ENCODE measurements at places on chromosomes 3 and 15. TPM values are rescaled to one million over a fixed set of nuclear protein-coding genes. Genes with fewer than 3 reads are reported as not detected.

The TTLL13 gene
- total RNA-seq = 0.28 TPM

DNA sequence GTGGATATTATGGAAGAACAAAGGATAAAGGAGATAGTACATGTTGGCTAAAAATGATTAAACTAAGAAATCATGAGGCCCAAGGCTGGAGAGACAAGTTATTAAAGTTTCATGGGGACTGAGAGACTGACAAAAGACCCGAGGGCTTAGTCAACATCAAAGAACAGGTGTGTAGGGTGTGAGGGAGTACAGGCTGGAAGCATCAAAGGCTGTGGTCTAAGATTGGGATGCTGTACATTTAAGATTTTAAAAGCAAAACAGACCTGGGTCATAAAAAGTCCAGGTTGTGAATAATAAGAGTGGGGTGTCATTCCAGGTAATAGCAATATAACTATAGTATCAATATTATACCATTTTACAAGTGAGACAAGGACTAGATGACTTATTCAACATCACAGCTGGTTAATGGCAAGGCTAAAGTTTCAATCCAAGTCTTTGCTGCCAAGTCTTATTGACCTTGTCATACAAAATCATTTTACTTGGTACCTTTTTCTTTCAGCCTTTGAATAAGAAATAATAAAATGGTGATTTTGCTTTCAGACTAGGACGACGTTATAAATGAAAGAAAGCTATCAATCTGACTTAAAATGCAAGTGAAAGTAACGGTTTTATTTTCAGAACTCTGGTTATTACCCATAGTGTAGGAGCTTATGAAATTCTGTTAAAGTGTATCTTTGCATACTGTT is 211.6 kb downstream of the TNIK start:
- H3K27ac ChIP-seq = no peak overlapping the region
- H3K4me3 ChIP-seq = no peak overlapping the region
- H3K4me1 ChIP-seq = no peaks in the 10 kb centered on the region
- no peak for DNase-seq
- no peaks in the 10 kb centered on the region for H3K27me3 ChIP-seq

The TLR9 gene
- total RNA-seq = 0.11 TPM

DNA sequence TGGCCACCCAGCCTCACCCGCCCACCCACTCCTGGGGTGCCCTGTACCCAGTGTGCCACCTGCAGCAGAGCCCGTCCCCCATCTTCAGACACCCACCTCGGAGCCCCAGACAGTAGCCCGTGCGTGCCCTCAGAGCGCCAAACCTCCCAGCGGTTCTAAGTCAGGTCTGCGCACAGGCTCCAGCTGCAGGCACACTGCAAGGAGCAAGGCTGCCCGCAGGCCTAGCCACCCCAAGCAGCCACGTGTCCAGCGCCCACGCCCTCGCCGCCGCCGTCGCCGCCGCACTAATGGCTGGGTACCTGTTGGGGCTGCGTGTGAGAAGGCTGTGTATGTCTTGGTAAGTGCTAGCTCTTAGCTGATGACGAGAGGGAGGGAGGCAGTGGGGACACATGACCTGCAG is 8.8 kb upstream of the CHST14 start:
- no peak overlapping the region for H3K4me3 ChIP-seq
- peaks cover 1% of the 10 kb centered on the region for H3K4me1 ChIP-seq
- H3K27me3 ChIP-seq = no peaks in the 10 kb centered on the region
- peaks cover 73% of the 10 kb centered on the region for H3K36me3 ChIP-seq
- no peak overlapping the region for H3K27ac ChIP-seq

DNA sequence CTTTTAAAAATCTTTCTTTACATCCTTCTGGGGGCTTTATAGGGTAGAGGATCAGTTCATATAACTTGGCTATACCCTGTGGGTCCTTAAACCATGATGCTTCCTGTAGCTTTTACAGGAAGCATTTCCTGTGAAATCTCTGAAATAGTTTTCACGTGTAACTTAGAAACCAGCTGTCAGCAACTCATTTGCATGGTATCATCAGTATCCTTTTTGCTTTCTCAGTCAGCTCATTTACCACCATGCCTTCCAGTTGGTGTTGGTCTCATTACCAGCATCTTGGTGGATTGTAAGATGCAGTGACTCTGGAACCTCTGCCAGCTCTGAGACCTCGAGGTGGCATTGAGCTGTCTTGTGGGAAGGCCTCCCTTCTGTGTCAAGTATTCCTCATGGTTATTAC is 96.7 kb upstream of the MYZAP start:
- H3K36me3 ChIP-seq = no peaks in the 10 kb centered on the region
- no peak overlapping the region for H3K4me3 ChIP-seq
- H3K27me3 ChIP-seq = no peaks in the 10 kb centered on the region
- peaks cover 9% of the 10 kb centered on the region for H3K4me1 ChIP-seq
- DNase-seq = no peak
- no peak overlapping the region for H3K27ac ChIP-seq

- H3K36me3 ChIP-seq = no peaks in the 10 kb centered on the region
- H3K27ac ChIP-seq = no peak overlapping the region
- no peaks in the 10 kb centered on the region for H3K4me1 ChIP-seq
- no peak overlapping the region for H3K4me3 ChIP-seq
- H3K27me3 ChIP-seq = no peaks in the 10 kb centered on the region
Observed at GRCh38 chr3:106945435-106945834, 431.8 kb upstream of the CCDC54 start.

- DNase-seq = no peak
- no peaks in the 10 kb centered on the region for H3K27me3 ChIP-seq
- H3K27ac ChIP-seq = no peak overlapping the region
Observed at GRCh38 chr15:56639631-56640030, 93.7 kb downstream of the ZNF280D start.

- H3K27me3 ChIP-seq = no peaks in the 10 kb centered on the region
- H3K36me3 ChIP-seq = no peaks in the 10 kb centered on the region
- no peak overlapping the region for H3K27ac ChIP-seq
- no peak for DNase-seq
Observed at GRCh38 chr3:17765819-17766472, 23.5 kb upstream of the TBC1D5 start.

GRCh38 chr3:124802702-124803101 is 72.5 kb downstream of the UMPS start:
- H3K36me3 ChIP-seq = no peaks in the 10 kb centered on the region
- H3K4me3 ChIP-seq = no peak overlapping the region
- no peak overlapping the region for H3K27ac ChIP-seq
- peaks cover 42% of the 10 kb centered on the region for H3K4me1 ChIP-seq
- no peak for DNase-seq
